ENCODE measurements at places on chromosomes 12 and 14. TPM values are rescaled to one million over a fixed set of nuclear protein-coding genes. Genes with fewer than 3 reads are reported as not detected.

NINJ2 gene
- total RNA-seq, result 0.72 TPM

SH2B3 gene
- total RNA-seq, result 5.8 TPM

SLC17A8 gene
- not detected for total RNA-seq

PKP2 gene
- 2.7 TPM for total RNA-seq

ITGA7 gene
- total RNA-seq, result 1.3 TPM
